ENCODE measurements at places on chromosomes 11 and 22.

- no peak for DNase-seq
These were observed 12.5 kb downstream of the CHID1 start for GRCh38 chr11:898143-898511.

- DNase-seq = no peak
These were observed 352.9 kb upstream of the DDI1 start for GRCh38 chr11:103683576-103683975.

DNA sequence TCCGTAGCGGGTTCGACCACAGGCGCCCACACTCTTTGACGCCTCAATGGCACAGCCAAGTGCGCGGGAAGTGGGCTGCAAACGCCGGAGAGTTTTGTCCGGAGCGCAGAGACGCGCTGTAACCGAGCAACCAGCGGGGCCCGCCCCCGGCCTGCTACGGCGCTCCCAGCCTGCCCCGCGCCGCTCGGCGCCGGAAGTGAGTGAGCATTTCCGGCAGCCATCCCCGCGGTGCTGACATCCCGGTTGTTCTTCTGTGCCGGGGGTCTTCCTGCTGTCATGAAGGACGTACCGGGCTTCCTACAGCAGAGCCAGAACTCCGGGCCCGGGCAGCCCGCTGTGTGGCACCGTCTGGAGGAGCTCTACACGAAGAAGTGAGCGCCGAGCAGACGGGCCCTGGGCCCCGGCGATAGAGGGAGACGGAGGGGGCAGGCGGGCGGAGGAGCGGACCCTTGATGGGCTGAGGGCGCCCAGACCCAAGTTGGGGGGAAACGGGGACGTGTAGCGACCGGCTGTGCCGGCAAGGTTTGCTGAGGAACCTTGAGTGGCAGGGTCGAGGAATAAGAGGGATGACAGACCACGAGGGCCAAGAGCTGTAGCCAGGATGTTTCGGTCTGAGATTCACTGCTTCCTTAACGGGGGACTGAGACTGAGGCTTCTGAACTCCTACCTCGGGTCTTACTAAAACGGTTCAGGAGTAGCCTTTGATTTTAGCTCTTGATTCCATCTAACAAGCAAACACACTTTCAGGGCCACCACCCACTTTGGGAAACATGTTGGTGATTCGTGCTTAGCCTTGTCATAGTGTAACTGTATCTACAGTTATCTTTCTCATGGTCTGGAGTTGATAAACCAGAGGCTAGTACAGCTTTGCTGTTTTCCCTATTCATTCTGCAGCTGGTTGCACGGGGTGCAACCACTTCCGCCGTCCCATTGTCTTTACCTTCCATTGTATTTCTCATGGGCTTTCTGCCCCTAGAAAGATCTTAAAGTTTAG lies at the start of gene PSMD13:
Gene PSMD13, plus strand, starts transcription at position 203 of the 994 bp plus-strand sequence. Its CDS starts 74 bp downstream, at position 277.
- peak; percentile 77 for DNase-seq

- no peak for DNase-seq
These were observed 14.0 kb downstream of the GALNT18 start for GRCh38 chr11:11607772-11608171.

- no peak for DNase-seq
These were observed 48.8 kb upstream of the ANO1 start for GRCh38 chr11:70029115-70029860.

DNA sequence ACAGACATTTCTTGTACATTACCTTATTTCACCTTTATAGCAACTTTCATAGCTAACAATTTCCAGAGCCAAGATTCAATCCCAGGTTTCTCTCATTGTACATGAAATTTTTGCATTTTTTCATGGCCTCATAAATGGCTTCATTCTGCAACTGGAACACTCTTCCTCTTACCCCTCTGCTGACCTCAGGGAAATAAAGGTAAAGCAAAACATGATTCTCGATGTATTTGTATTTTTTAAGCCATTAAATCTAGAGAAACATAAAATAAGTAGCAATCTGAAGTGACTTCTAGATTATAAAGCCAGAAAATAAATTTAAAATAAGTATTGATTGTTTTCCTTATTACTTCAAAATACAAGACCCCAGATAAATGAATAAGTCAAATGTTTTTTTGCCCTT lies at the start of gene OR5T2:
Gene OR5T2, minus strand, starts transcription at position 101 of the 400 bp plus-strand sequence. CDS start 1,193 bp downstream, outside the sequence.
- no peak for DNase-seq

GRCh38 chr11:124276081-124276480 lies 19.9 kb downstream of the OR8G5 start:
- DNase-seq = no peak

DNA sequence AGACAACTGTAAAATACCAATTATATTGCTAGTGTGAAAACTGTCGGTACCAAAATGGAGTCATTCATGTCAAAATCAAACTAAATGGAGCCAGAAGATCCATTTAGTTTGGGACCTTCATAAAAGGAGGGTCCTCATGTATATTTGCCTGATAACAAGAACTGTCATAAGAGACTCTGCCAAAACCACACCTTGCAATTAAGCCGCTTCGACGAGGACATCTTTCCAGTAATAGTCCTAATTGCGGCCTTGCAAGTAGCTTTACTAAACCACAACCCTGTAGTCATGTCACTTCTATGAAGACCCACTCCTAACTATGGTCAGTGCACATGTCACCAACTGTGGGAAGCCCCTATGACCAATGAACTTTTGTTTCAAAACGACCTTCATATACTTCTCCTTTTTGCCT lies 9.4 kb downstream of the UBQLN3 start:
- DNase-seq = no peak

DNA sequence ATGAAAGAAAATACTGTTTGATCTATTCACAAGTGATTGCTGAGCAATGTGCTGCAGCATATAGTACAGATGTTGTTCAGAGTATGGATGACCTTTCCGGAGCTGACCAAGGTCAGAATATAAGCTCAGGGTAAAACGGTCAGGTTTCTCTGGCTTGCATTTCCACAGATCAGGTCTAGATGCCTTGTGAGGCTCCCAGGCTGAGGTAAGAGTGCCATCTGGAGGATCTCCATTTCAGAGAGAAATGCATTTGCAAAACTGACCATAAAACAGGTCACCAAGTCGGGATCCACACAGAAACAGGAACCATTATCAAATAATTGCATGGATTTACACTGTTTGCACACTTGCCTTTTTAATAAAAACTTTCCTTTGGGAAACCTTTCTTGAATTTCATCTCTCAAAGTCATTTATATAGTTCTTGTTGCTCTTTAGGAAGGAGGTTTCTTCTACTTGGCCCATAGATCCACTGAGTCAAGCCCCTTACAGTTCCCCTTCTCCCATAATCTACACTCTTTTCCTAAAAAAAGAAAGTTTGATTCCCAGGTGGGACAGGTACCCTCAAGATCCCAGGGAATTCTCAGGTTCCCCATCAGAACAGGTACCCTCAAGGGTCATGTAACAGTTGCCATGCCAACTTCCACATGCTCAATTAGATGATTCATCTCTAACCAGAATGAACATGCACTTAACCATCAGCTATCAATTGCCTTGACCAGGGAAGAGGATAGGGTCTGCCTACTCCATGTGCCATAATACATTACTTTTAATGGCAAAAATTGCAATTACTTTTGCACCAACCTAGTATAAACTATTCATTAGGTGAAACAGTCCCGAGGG lies 25.0 kb upstream of the TMPRSS5 start:
- DNase-seq = peak; percentile 10

DNA sequence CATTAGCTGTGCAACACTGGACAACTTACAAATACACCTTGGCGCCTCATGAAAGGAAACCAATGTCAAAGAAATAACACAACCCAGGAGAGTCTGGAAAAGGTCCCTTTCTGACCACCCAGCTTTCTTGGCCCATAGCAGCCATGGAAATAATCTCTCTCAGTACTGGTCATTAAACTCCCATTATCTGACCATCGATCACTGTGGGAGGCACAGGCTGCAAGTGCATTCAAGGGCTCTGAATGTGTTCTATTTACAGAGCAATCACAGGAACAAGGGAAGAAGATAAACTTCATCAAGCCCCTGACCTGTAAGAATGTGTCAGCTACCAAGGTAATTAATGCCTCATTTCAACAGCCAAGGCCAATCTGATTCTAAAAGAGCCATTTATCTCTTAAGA lies 40.1 kb downstream of the CTSC start:
- no peak for DNase-seq

- no peak for DNase-seq
These were observed 29.6 kb downstream of the ANO1 start for GRCh38 chr11:70107756-70108155.

DNA sequence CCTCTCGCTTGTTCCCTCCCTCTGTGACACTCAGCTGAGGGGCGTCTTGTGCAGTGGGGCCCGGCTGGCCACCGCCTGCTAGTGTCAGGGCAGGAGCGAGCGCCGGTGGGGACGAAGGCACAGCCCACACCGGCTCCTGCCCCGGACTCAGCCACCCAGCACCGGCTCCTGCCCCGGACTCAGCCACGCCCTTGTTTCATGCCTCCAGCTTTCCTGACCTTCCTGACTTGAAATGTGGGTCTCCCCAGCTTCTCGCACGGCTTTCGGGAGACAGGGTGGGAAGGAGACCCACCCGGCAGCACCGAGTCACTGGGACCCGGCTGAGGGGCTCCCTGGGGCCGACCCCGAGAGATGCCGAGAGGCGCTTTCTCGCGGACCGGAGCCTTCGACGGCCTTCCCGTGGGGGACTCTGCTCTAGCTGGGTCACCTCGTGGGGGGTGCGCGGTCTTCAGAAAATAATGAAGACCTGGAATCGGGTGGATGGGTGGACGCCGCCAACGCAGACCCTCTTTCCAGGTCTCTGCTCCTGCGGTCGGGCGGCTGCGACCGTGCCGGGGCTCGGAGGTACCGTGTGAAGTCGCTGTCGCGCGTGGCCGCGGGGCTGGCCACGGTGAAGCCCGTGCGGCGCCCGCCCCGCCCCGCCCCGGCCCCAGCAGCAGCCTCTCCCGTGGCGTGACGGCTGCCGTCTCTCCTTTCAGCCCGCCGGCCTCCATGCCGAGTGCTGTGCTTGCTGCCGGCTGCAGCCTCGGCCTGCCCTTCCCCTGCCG lies 10.2 kb downstream of the GLB1L2 start:
- DNase-seq = no peak

- no peak for DNase-seq
These were observed 11.6 kb downstream of the LRRC32 start for GRCh38 chr11:76658651-76659650.

GRCh38 chr11:74443071-74443864 lies 24.1 kb downstream of the KCNE3 start:
- DNase-seq = no peak

DNA sequence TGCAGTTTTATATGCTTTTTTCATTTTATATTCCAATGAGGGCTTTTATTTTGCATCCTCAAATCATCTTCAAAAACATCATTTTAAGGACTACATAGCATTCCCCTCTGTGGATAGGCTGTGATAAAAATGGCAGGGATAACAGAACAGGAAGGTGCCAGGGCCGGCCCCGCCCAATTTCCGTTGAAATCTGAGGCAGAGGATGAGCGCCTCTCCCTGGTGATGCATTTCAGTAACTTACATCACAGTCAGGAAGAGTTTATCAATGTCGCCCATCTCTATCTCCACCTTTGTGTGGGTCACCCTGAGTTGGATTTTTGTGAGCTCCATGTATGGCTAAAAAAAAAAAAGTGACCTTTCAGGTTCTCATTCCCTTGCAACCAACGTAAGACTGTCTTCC lies 201.6 kb downstream of the DSCAML1 start:
- DNase-seq = no peak

GRCh38 chr11:61963282-61964057 lies 4.0 kb downstream of the FTH1 start:
- no peak for DNase-seq

DNA sequence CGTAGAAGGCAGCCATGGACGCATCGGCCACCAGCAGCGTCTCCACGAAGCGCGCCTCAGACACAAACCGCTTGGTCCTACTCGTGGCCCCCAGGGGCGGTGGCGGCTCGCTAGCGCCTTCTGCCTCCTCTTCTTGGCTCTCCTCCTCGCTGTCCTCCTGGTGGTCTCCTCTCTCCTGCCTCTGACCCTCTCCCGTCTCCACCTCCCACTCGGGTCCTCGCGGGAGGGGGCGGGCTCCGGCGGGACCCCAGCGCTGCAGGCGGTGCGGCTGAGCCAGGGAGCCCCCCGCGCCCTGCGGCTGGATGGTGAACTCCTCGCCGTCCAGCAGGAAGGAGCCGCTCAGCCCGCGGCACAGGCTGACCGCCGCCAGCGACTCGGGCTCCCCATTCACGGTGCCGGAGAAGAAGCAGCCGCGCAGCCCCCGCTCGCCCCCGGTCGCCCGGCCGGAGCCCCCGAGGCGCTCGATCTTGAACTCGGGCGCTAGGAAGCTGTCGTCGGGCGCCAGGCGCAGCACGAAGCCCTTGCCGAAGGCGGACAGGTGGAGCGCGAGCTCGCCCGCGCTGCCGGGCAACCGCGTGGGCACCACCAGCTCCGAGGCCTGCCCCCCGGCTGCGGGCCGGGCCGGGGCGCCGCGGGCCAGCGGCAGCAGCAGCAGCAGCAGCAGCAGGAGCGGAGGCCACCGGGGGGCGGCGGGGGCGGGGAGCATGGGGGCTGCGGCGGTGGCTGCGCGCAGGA lies 661 bp downstream of the ADAMTS8 start:
- peak; percentile 40 for DNase-seq

Measured in SW 1271 (cell line).